Chondrocyte (in vitro differentiated cells): ENCODE measurements at places on chromosomes 1 and 21. TPM values are rescaled to one million over a fixed set of nuclear protein-coding genes. Genes with fewer than 3 reads are reported as not detected.

DNA sequence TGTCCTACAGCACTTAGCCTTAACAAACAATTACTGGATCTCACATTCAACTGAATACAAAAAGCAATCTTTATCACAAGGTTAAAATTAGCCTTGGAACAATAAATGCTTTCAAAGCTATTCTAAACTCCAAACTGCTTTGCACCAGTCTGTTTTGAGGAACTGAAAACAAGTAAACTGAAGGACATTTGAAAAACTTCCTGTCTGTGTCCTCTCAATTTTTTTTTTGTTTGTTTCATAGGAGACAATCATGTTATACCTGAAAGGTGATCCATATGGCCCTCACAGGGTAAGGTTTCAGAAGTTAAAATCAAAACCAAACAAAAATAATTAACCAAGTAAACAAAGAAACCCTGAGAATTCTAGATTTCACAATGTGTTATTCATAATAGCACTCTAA, 459.1 kb downstream of the DPYD start:
- H3K4me1 ChIP-seq = no peaks in the 10 kb centered on the region
- peaks cover 3% of the 10 kb centered on the region for H3K36me3 ChIP-seq
- H3K27me3 ChIP-seq = no peaks in the 10 kb centered on the region
- H3K27ac ChIP-seq = no peak overlapping the region

DNA sequence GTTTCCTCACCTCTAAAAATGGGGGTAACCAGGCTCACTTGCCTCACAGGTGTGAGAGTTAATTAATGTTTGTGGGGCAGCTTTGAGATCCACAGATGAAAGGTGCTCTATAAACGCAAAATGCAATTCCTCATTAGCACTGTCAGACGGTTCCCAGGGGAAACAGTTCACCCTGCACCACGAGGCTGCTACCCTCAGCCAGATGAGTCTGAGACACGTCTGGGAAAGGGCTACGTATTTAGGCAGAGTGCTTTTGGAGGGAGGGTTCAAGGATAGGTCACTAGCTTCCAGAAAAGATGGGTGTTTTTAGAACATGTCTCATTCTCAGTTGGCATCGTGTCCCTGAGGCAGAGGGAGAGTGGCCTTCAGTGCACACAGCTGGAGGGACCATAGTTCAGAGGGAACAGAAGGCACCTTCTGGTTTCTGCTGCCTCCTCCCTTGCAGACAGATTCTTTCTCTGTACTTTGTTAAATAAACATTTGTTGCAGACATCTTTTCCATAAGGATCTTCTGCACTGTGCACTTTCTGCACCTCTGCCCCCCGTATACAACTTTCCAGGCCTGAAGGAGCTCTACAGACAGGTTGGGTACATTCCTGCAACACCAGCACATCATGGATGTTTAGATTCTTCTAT, 139.9 kb downstream of the CLIC6 start:
- peaks cover 79% of the 10 kb centered on the region for H3K4me1 ChIP-seq
- H3K4me3 ChIP-seq = peak overlapping the region; percentile 25
- H3K27ac ChIP-seq = peak overlapping the region; percentile 99

- H3K27me3 ChIP-seq = no peaks in the 10 kb centered on the region
- no peaks in the 10 kb centered on the region for H3K36me3 ChIP-seq
- no peak overlapping the region for H3K27ac ChIP-seq
- DNase-seq = no peak
Observed at GRCh38 chr1:21435646-21436487, 4.1 kb upstream of the NBPF3 start.

DNA sequence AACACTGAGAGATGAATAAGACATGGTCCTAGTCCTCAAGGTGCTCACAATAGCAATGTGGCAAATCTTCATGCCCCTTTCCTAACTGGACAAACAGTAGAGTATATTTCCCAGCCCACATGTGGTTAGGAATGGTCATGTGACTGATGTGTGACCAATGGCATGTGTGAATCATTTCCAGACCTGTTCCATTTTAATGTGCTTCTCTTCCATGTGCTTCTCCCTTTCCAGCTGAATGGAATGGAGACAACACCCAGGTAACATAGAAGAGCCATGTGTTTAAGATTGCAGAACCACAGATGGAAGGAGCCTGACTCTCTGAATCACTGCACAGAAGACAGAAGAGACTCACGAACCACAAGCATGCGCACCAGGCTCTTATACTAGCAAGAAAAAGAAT, 409.9 kb upstream of the NFIA start:
- no peak overlapping the region for H3K27ac ChIP-seq
- H3K27me3 ChIP-seq = no peaks in the 10 kb centered on the region
- H3K4me3 ChIP-seq = no peak overlapping the region

GRCh38 chr1:23020706-23021405, 1.6 kb downstream of the KDM1A start:
- no peaks in the 10 kb centered on the region for H3K27me3 ChIP-seq
- H3K4me1 ChIP-seq = peaks cover 45% of the 10 kb centered on the region
- peaks cover 4% of the 10 kb centered on the region for H3K36me3 ChIP-seq
- peak overlapping the region; percentile 95 for H3K4me3 ChIP-seq
- peak overlapping the region; percentile 96 for H3K27ac ChIP-seq

GRCh38 chr1:213783893-213784292, 203.9 kb upstream of the PROX1 start:
- H3K36me3 ChIP-seq = no peaks in the 10 kb centered on the region
- no peaks in the 10 kb centered on the region for H3K4me1 ChIP-seq
- no peak overlapping the region for H3K27ac ChIP-seq
- no peak overlapping the region for H3K4me3 ChIP-seq
- H3K27me3 ChIP-seq = peaks cover 8% of the 10 kb centered on the region
- DNase-seq = no peak

- H3K4me3 ChIP-seq = peak within 1 kb of the TSS; percentile 82
- H3K27ac ChIP-seq = no peak within 1 kb of the TSS
- H3K27me3 ChIP-seq = peaks cover 27% of the 10 kb centered on the region
- no peak for DNase-seq
Observed at GRCh38 chr1:107965110-107965991, at the start of gene VAV3. Gene VAV3 (minus strand): TSS chr1:107965180. CDS start chr1:107964869, 311 bp downstream.

DNA sequence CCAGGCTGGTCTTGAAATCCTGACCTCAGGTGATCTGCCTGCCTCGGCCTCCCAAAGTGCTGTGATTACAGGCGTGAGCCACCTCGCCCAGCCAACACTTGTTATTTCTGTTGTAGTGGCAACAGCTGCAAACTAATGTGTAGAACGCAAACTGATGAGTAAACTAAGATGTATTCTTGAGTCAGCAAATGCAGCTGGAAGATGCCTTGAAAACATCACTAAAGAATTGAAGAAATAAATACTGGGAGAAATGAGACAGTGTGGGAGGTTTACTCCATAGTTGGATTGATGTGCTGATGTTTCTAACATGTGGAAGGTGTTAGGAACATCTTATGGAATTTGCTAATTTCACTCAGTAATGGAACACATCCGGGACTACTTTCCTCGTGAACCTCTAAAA, 61.3 kb upstream of the KCNE2 start:
- H3K36me3 ChIP-seq = no peaks in the 10 kb centered on the region
- DNase-seq = no peak
- no peak overlapping the region for H3K4me3 ChIP-seq
- H3K4me1 ChIP-seq = peaks cover 13% of the 10 kb centered on the region
- H3K27me3 ChIP-seq = no peaks in the 10 kb centered on the region
- H3K27ac ChIP-seq = no peak overlapping the region

GRCh38 chr1:90650401-90650800, 66.7 kb downstream of the BARHL2 start:
- H3K36me3 ChIP-seq = no peaks in the 10 kb centered on the region
- H3K4me3 ChIP-seq = no peak overlapping the region
- H3K4me1 ChIP-seq = no peaks in the 10 kb centered on the region
- H3K27me3 ChIP-seq = peaks cover 7% of the 10 kb centered on the region
- H3K27ac ChIP-seq = no peak overlapping the region

DNA sequence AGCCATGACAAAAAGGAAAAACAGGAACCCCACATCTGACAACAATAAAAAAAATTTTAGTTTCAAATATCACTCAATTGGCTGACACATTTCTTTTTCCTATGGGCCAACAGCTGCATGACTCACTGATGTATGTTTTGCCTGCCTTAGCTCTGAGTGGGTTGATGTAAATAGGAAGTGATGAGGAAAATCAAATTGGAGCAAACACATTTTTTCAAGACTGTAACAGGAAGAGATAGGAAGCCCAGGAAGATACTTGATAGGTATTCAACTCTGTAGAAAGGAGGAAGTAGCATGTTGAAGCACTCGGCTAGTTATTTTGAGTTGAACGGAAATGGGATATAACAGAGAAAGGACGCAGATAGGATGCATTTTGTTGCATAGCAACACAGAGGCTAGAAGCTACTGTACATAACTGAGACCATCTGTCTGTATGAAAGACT, 168.0 kb upstream of the NR5A2 start:
- no peak overlapping the region for H3K4me3 ChIP-seq
- H3K27ac ChIP-seq = no peak overlapping the region
- H3K27me3 ChIP-seq = no peaks in the 10 kb centered on the region
- H3K36me3 ChIP-seq = no peaks in the 10 kb centered on the region
- DNase-seq = no peak

GRCh38 chr1:231631717-231632116, 5.1 kb downstream of the DISC1 start:
- no peak for DNase-seq
- no peak overlapping the region for H3K27ac ChIP-seq
- no peaks in the 10 kb centered on the region for H3K27me3 ChIP-seq
- H3K4me3 ChIP-seq = no peak overlapping the region
- H3K36me3 ChIP-seq = no peaks in the 10 kb centered on the region

DNA sequence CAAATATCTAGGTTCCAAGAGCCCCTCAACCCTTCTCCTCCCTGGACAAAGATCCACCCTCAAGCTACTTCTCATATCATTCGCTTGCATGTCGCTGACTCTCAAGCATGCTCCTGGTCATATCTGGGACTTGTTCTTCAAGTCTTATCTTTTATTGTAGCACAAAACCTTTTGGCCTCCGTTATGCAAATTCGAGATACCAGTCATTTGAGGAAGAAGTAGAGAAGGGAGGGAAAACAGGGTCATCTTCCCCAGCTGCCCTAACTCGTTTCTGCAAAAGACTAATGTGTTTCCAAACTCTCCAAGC, 63.8 kb upstream of the ETS2 start:
- no peaks in the 10 kb centered on the region for H3K27me3 ChIP-seq
- no peak overlapping the region for H3K4me3 ChIP-seq

GRCh38 chr1:230808281-230808872, 59.9 kb downstream of the C1orf198 start:
- no peak overlapping the region for H3K4me3 ChIP-seq
- no peak for DNase-seq
- no peaks in the 10 kb centered on the region for H3K27me3 ChIP-seq
- H3K4me1 ChIP-seq = peaks cover 6% of the 10 kb centered on the region

GRCh38 chr1:166789286-166789685, 50.0 kb upstream of the POGK start:
- H3K4me3 ChIP-seq = no peak overlapping the region
- DNase-seq = no peak
- H3K27me3 ChIP-seq = peaks cover 12% of the 10 kb centered on the region
- no peak overlapping the region for H3K27ac ChIP-seq
- no peaks in the 10 kb centered on the region for H3K4me1 ChIP-seq

DNA sequence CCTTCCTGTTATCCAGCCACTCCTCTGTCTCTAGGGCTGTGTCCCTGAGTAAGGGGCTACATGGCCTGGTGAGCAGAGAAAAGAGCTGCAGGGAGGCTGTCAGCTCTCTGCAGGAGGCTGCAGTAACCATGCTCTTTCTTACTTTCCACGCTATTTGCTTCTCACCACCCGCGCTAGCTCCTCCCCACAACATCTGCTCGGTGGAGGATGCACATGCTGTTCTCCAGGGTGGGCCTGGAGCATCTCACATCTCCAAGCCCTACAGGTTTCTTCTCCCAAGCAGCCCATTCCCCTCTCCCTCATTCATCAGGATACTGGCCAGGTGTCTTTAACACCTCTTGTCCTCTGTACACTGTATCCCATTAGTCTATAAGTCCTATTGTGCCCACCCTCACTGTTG, 103.8 kb downstream of the IER5 start:
- H3K4me1 ChIP-seq = peaks cover 3% of the 10 kb centered on the region
- peaks cover 1% of the 10 kb centered on the region for H3K36me3 ChIP-seq
- peaks cover 32% of the 10 kb centered on the region for H3K27me3 ChIP-seq
- H3K4me3 ChIP-seq = no peak overlapping the region
- H3K27ac ChIP-seq = no peak overlapping the region

DNA sequence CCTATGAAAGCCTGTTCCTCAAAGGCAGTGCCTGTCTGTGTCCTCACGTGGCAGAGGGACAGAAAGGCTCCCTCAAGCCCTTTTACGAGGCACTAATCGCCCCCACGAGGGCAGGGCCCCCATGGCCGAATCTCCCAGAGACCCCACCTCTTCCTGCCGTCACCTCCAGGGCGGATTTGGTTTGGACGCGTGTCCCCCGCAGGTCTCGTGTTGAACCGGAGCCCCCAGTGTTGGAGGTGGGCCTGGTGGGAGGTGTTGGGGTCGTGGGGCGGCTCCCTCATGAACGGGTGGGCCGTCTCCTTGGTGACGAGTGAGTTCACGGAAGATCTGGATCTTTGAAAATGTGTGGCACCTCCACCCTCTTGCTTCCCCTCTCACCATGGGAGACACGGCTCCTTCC, 27.6 kb downstream of the CFAP74 start:
- no peaks in the 10 kb centered on the region for H3K4me1 ChIP-seq
- H3K27ac ChIP-seq = no peak overlapping the region
- no peak for DNase-seq
- H3K27me3 ChIP-seq = peaks cover 22% of the 10 kb centered on the region
- no peak overlapping the region for H3K4me3 ChIP-seq
- H3K36me3 ChIP-seq = no peaks in the 10 kb centered on the region

- H3K27me3 ChIP-seq = peaks cover 2% of the 10 kb centered on the region
- no peak overlapping the region for H3K27ac ChIP-seq
- no peak for DNase-seq
- no peaks in the 10 kb centered on the region for H3K4me1 ChIP-seq
- H3K4me3 ChIP-seq = no peak overlapping the region
- no peaks in the 10 kb centered on the region for H3K36me3 ChIP-seq
Observed at GRCh38 chr1:107727866-107728265, 237.1 kb downstream of the VAV3 start.

GRCh38 chr21:37414292-37415253, 48.0 kb downstream of the DYRK1A start:
- no peaks in the 10 kb centered on the region for H3K36me3 ChIP-seq
- no peak for DNase-seq
- peak overlapping the region; percentile 49 for H3K27ac ChIP-seq
- H3K4me3 ChIP-seq = no peak overlapping the region
- peaks cover 75% of the 10 kb centered on the region for H3K4me1 ChIP-seq
- no peaks in the 10 kb centered on the region for H3K27me3 ChIP-seq

GRCh38 chr1:235328271-235329138, at the start of gene GGPS1:
Gene GGPS1 (plus strand): TSS chr1:235328570. CDS start chr1:235335265, 6,695 bp downstream.
- H3K36me3 ChIP-seq = no peaks in the 10 kb centered on the region
- H3K27ac ChIP-seq = no peak within 1 kb of the TSS
- no peaks in the 10 kb centered on the region for H3K27me3 ChIP-seq

GRCh38 chr1:51673279-51673678, 56.4 kb downstream of the OSBPL9 start:
- H3K27me3 ChIP-seq = no peaks in the 10 kb centered on the region
- H3K27ac ChIP-seq = no peak overlapping the region
- no peak for DNase-seq
- H3K36me3 ChIP-seq = no peaks in the 10 kb centered on the region

- no peak overlapping the region for H3K4me3 ChIP-seq
- H3K27ac ChIP-seq = no peak overlapping the region
- H3K27me3 ChIP-seq = no peaks in the 10 kb centered on the region
- no peaks in the 10 kb centered on the region for H3K36me3 ChIP-seq
- no peaks in the 10 kb centered on the region for H3K4me1 ChIP-seq
Observed at GRCh38 chr21:28344985-28345384, 647.7 kb downstream of the LTN1 start.

Gene CRP
- total RNA-seq = not detected in 3 replicates

Gene AMIGO1
- 3.1 to 4.6 TPM (median 4.5 TPM) in 3 replicates for total RNA-seq

Gene KRTAP7-1
- total RNA-seq = not detected in 3 replicates

Gene FCRL2
- not detected in 3 replicates for total RNA-seq

Gene CYP2J2
- total RNA-seq = 0.22 to 0.44 TPM (median 0.32 TPM) in 3 replicates

Gene PTAFR
- 0.07 to 0.10 TPM in 2 of 3 replicates, not detected in the other for total RNA-seq

Gene MROH7
- total RNA-seq = 0.15 TPM in 1 of 3 replicates, not detected in the others

Gene PPIAL4G
- total RNA-seq = not detected in 3 replicates

Gene CFAP107
- total RNA-seq = not detected in 3 replicates

Gene ZFYVE9
- 20.7 to 21.6 TPM (median 20.9 TPM) in 3 replicates for total RNA-seq

Gene KCNE2
- total RNA-seq = 0.35 TPM in 1 of 3 replicates, not detected in the others

Gene BRINP2
- not detected in 3 replicates for total RNA-seq

Gene KIRREL1
- 159 to 166 TPM (median 165 TPM) in 3 replicates for total RNA-seq

Gene OSBPL9
- total RNA-seq = 178 to 258 TPM (median 186 TPM) in 3 replicates
